ENCODE measurements at places on chromosomes 4 and X.

- no peak for DNase-seq
These were observed 38.6 kb downstream of the PHOX2B start for GRCh38 chr4:41709844-41710481.

GRCh38 chr4:87872028-87872427, 39.3 kb downstream of the MEPE start:
- DNase-seq, result no peak

DNA sequence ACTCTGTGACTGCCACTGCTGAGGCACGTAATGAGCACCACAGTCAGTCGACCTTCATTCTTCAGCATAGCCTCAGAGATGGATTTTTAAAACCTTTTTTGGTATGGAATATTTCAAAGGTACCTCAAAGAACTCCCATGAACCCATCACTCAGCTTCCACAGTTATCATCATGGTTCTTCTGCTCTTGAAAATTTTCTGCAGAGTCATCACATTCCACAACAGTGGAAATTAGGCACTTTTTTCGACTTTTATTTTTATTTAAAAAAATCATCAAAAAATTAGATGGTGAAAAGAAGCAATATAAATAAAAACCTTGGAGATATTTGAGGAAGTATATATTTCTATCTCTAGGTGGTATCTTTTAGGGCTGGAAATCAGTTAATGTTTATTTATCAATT, 37.5 kb downstream of the TBC1D19 start:
- DNase-seq, result no peak

- no peak for DNase-seq
These were observed 246.0 kb downstream of the NAF1 start for GRCh38 chr4:162920649-162921048.

DNA sequence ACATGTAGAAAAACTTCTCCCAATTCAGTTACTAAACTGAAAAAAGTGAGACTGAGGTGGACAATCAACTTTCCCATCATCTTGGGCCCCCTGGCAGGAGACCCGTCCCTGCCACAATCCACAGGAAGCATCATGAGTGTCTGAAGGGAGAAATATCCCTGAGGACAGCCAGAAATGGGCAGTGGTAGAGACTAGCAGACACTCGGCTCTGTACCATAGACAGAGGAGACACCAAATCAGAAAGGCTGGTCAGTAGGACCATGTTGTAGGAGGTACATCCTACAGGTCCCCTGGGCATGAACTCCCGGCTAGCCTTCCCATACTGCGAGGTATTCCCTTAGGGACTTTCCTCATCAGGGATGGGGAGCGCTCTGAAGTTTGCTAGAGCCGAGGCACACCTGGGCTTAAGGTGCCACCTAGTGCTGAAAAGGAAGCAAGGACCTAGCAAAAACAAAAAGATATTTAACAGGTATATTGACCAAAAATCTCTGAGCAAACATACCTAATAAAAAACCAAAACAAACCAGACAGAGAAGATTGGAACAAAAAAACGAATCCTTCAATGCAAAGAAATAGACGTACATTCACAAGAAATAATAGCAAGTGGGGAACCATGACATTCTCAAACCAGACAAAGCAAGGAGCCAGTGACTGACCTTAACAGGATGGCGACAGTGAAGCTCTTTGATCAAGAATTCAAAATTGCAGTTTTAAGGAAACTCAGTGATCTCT, 55.6 kb downstream of the HAUS3 start:
- no peak for DNase-seq

- no peak for DNase-seq
These were observed 686 bp downstream of the FIP1L1 start for GRCh38 chr4:53378171-53378482.

DNA sequence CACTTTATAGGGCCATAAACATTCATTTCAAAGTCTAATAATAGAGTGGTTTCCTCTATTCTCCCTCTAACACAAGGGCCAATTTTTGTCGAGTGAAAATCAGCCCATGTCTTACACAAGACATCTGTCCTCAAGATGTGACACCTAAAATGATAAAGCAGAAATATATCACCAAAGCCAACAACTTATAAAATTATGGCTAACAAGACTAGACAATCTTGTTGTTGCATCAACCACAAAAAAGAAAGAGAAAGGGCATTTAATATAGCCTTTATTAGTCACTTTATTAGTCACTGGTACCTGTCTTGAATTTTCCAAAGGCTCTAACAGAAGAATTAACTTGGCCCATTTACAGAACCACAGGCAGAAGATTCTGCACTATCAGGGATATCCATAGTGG, 161.6 kb downstream of the SMIM20 start:
- no peak for DNase-seq

- no peak for DNase-seq
These were observed 61.6 kb upstream of the DHX15 start for GRCh38 chr4:24645765-24646550.

DNA sequence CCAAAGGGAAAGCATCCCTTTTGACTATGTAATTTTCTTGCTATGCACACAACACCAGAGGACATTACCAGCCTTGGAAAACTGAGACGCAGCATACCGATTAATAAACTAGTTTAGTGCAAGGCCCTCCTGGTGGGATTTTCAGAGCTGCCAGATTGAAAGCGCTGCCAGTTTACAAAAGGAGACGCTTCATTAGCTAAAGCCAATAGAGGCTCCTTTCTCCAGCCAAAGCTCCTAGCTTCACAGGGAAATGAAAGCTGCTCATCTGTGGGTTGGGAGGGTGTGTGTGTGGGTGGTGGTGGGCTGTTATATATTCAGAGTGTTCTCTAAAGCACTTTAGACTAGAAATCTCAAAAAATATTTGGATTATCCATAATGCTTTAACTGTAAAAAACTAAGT, 32.4 kb downstream of the SPANXN4 start:
- DNase-seq, result no peak

DNA sequence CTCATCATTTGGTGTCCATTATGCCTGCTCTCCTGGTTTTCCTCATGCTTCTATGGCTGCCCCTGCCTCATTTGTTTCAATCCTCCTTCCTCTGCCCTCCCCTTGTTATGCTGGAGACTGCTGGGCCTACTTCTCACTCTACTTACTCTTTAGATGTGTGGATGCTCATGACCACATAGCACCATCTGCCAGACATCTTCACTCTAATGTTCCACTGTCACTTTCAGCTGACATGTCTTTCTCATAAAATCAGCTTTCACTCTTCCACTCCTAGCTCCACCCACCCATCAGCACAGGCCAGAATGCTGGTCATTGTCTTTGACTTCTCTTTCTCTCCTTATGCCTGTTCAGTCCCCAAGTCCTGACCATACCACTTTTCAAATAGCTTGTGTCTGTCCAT, 86.8 kb downstream of the REPS2 start:
- DNase-seq, result no peak

- no peak for DNase-seq
These were observed 319.7 kb downstream of the PCDH18 start for GRCh38 chr4:137212601-137213000.

DNA sequence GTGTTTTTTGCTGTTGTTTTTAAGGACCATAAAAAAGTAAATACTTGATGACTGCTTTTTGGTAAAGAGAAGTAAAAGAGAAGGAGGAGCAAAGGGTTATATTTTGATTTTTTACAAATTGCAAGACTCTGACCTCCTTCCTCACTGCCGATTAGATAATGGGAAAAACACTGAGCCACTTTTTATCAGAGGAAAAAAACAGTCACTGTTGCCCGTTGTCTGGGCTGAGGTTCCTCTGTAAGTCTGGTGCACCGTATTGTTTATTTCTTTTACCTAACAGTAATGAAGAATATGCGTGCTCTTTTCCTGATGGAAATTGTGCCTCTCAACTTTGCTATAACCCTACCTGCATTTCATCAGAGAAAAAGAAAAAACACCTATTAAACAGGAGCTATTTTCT, 178.7 kb upstream of the EMCN start:
- DNase-seq, result no peak

DNA sequence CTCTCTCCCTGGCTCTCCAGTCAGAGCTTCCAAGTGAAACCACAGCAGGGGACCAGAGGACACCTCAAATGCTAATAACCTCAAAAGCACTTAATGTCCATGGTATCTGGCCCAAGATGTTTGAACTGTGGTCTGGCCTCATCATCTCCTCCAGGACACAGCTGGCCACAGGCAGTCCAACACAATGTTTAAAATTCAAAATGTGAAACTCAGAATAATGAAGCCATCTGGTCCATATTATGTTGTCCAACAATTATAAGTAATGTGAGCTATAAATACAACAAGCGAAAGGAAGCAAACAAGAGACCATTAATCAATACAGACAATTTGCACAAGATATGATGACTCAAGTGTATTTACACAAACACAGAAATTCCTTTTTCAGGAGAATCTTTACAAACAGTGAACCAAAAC, 90.7 kb upstream of the S100G start:
- no peak for DNase-seq

DNA sequence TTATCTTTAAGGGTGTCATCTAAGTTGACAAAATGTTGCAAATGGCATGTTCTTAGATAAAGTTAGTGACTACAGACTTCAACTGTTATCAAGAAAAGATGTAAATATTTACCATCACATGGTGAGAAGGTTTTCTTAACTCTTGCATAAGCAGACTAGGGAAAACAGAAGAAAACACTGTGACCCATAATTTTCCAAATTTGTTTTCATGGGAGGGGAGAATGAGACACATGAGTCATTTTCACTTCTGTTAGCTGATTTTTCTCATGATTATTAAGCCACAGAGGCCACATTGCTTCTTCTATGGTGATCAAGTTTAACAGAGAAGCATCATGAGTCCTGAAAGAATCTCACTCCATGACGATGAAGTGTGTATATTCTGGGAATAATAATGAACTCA, 30.2 kb upstream of the SYTL5 start:
- no peak for DNase-seq

DNA sequence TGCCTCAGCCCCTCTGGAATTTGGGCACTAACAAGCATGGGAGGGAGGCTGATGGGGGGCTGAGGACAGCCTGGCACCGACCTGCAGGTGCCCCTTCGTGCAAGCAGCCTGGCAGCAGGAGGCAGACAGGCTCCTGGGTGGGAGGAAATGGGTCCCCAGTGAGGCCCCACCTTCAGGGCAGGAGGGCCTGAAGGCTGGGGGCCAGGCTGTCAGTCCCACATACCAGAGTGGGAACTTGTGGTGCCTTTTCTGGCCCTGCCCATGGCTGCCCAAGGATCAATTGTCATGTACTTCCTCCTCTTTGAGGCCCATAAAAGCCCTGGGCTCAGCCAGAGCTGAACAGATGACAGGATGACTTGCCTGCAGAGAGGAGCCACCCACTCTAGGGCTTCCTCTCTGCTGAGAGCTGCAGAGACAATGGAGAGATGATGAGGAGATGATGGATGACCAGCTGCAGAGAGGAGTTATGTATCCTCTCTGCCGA, 141.0 kb downstream of the PDHA2 start:
- no peak for DNase-seq

GRCh38 chr4:34280131-34280530, 1964.2 kb downstream of the ARAP2 start:
- DNase-seq, result no peak

- DNase-seq, result no peak
These were observed 549.5 kb upstream of the CPEB2 start for GRCh38 chr4:14452764-14453163.

DNA sequence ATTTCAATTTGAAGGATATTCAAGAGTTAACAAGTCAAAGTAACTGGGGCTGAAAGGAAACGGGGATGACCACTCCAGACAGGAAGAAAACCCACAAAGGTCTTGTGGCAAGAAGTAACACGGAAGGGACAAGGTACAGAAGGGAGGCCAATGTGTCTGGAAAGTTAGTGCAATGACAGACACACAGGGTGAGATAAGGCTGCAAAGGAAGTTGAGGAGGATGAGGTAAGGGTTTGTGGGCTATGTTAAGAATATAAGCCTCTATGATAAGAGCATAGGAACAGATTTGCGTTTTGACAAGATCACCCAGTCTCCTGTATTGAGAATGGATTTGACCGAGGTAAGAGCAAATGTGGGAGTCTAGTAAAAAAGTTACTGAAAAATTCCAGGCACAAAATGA, 21.9 kb upstream of the EMCN start:
- no peak for DNase-seq

DNA sequence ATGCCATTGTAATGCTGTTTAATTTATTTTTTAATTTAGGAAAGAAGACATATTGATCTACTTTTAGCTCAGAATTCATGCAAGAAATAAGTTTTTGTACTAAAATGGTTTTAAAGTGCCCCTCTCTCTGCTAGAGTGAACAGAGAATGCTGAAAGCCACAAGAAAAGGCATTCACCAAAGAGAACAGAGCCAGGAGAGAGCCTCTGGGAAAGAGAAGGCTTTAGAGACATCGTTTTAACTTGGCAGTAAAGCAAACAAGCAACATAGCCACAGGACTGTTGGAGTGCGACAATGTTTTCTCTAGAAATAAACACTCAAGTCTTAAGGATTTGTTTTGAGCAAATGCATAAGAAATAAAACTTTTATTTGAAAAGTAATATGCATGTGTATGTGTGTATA, 484.1 kb upstream of the CPEB2 start:
- no peak for DNase-seq

DNA sequence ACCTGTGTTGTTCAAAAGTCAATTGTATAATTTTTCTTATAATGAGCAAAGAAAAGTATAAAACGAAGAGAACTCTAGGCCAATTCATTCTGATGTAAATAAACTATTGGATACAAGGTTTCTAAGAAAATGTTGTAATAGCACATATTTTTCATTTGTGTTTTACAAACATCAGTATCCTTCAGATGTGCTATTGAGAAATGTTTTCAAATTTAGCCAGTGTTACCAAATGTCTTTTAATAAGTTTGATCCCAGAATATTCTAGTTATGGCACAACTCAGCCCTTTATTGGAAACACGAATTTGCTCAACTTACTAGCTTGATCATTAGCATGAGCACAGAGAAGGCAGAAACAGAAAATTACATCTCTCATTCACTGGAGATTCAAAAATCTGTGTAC, 319.3 kb downstream of the IL15 start:
- no peak for DNase-seq

DNA sequence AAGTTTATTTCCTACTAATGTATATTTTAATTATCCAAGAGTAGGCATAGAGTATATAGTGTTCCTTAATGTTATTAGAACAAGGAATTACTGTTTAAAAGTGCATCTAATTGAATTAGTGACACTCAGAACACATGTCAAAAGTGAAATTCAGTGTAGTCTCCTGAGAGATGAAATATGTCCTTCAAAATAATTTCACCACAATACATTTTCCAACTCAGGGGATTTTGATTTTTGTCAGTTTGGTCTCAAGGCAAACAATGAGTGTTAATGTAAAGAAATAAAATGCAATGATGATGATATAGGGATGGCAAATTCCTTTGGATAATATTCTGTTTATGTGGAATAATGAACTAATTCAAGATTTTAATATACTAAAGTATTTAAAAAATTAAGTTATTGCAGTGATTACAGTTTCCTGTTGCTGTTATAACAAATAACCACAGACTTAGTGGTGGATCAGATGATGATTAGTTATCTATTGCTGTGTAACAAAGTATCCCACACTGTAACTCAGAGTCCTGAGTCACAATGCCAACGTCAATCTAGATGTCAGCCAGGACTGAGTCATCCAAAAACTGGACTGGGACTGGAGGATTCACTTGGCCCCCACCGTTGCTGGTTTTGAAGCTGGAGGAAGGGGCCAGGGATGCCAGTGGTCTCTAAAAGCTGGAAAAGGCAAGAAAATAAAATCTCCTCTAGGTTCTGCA, 148.0 kb upstream of the SLC7A11 start:
- no peak for DNase-seq

Data from activated T-helper 1 cell treated with Interleukin-2 at 50 U/mL for 16 hours (primary cell).